ENCODE measurements at places on chromosomes 6 and 20. TPM values are rescaled to one million over a fixed set of nuclear protein-coding genes. Genes with fewer than 3 reads are reported as not detected.

- no peak for DNase-seq
- no peak overlapping the region for H3K4me3 ChIP-seq
- no peaks in the 10 kb centered on the region for H3K36me3 ChIP-seq
These were observed 421.8 kb upstream of the JARID2 start for GRCh38 chr6:14824060-14824459.

GRCh38 chr20:34546751-34547181 is 11.8 kb upstream of the MAP1LC3A start:
- H3K4me3 ChIP-seq: no peak overlapping the region
- no peak for DNase-seq
- no peaks in the 10 kb centered on the region for H3K4me1 ChIP-seq
- no peak overlapping the region for H3K27ac ChIP-seq
- no peaks in the 10 kb centered on the region for H3K27me3 ChIP-seq

GRCh38 chr6:50962213-50962759 is 143.6 kb downstream of the TFAP2B start:
- H3K27ac ChIP-seq: no peak overlapping the region
- no peak for DNase-seq
- H3K36me3 ChIP-seq: no peaks in the 10 kb centered on the region
- no peaks in the 10 kb centered on the region for H3K4me1 ChIP-seq
- no peak overlapping the region for H3K4me3 ChIP-seq

PHACTR3 gene
- not detected for polyA plus RNA-seq

EMILIN3 gene
- polyA plus RNA-seq: 0.37 TPM

NTSR1 gene
- 0.11 TPM for polyA plus RNA-seq

Measured in endothelial cell of umbilical vein (primary cell).